Spinal cord (tissue), 10 donors: ENCODE measurements at places on chromosomes 3 and 15. TPM values are rescaled to one million over a fixed set of nuclear protein-coding genes. Genes with fewer than 3 reads are reported as not detected.

CEP70 gene
- 43.3 TPM for total RNA-seq

CYP1A2 gene
- total RNA-seq, result not detected

ATP2C1 gene
- total RNA-seq, result 171 TPM

CALML4 gene
- total RNA-seq, result 21.3 TPM

FOXB1 gene
- total RNA-seq, result 2.1 TPM

SPSB4 gene
- total RNA-seq, result 8.1 TPM

ROBO1 gene
- total RNA-seq, result 117 TPM

CSPG4 gene
- 18.1 TPM for total RNA-seq

MED12L gene
- total RNA-seq, result 11.9 TPM

OR5H1 gene
- total RNA-seq, result not detected
